Cerebellum (tissue), 4 donors: ENCODE measurements at places on chromosomes 1 and 21.

DNA sequence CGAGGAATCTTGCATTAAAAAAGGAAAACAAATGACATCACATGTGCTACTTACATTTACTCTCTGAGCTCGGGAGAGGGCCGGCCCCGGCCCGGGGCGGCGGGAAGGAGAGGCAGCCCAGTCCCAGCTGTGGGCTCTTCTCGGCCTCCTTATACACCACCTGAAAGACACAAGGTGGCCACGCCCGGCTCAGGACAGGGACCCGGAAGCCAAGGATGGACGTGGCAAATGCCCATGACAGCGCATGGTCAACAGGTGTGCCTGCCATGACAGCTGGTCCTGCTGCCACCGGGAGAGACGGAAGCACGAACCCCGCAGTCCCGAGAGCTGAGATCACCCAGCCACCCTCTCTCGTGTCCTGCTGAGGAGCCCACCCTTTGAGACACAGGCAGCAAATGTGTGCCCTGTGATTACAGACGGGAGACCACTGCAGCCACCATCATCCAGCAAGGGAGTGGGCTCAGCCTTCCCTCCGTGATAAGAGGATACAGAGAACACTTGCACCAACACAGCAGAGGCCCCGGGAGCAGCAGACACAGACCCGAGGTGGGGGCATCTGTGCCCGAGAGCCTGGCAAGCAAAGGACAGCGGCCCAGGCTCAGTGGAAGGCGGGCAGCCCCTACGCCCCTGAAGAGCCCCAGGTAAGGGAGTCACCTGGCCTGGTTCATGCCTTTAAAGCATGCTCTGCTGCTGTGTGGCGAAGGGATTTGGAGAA is 8.7 kb downstream of the TPRG1L start:
- no peak for DNase-seq

DNA sequence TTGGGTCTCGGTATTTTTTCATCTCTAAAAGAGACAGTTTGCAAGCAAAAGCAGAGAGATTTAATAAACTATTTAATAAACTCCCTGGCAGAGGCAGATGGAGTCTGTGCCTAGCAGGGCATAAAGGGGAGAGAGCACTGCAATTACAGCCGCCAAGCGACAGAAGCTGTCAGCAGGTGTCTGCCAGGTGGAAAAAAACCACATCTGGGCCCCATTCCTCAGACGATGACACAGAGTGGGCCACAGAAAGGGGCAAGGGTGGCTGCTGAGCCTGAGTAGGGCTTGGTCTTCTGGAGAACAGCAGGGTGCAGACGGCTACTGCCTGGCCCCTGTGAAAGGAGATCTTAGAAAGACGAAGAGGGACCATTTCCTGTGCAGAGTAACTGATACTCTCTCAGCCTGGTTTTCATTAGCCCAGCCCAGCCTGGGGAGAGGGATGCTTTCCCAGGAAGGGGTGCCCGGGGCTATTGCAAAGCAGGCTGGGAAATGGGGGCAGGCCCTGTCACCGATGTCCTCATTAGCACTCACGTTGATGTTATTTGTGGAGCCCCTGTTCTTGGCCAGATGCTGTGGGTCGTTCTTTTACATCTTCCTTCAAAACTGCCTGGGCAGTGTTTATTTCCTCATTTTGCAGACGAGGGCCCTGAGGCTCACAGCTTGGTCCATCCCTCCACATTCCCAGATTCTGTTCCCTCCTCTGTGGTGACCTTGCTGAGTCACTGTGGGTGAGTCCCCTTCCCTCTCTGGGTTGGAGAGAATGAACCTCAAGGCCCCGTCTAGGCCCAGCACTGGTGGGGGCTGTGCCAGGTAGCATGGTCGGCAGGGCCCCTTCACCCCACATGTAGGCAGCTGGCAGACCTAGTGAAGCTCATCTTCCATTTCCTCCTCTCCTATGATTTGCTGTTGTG is 472.7 kb downstream of the PTPRU start:
- DNase-seq, result no peak

GRCh38 chr1:115164940-115165705 is 75.8 kb upstream of the TSPAN2 start:
- DNase-seq, result no peak

- no peak for DNase-seq
These were observed 6.4 kb downstream of the TGFB2 start for GRCh38 chr1:218351391-218352074.

- DNase-seq, result no peak
These were observed 129.4 kb downstream of the CD247 start for GRCh38 chr1:167388976-167389375.

- DNase-seq, result no peak
These were observed 8.4 kb downstream of the SYT11 start for GRCh38 chr1:155867766-155868165.

DNA sequence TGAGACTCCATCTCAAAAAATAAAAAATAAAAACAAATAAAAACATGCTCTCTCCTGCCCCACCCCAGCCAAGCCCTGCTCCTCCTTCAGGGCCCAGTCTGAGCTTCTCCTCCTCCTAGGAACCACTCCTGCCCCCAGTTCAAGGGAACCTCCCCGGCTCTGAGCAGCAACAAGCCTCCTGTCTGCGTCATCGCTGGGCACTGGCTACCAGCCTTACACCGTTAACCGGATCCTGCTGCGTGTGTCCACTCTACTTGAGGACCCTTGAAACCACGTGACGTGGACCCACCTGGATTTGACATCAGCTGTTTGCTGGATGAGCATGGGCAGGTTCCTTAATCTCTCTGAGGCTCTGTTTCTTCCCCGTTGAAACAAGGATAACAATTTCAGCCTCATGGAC is 1.6 kb upstream of the TAS1R2 start:
- no peak for DNase-seq

DNA sequence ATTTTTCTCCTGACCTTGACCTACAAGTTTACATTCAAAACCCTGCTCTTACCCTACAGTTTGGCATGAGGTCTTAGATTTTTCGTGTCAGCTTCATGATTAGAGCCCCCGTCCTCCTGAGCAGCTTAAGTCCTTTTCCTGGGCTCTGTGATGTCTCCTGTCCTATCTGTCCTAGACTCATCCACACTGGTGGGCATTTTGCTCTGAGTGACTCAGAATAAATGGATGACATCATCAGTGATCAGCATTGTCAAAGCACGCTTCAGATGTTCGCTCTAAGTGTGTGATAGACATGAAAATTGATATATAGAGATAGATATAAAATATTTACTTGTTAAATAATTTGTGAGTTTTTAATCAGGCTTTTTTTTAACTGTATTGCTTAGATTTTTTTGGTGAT is 21.8 kb downstream of the RGS13 start:
- no peak for DNase-seq

- no peak for DNase-seq
These were observed 13.0 kb downstream of the PRDM16 start for GRCh38 chr1:3082051-3082450.

- no peak for DNase-seq
These were observed 48.7 kb upstream of the GLIS1 start for GRCh38 chr1:53787655-53788054.

GRCh38 chr1:156502391-156502893 is 1.9 kb upstream of the MEF2D start:
- no peak for DNase-seq

GRCh38 chr1:208173749-208174148 is 70.4 kb downstream of the PLXNA2 start:
- DNase-seq, result no peak

DNA sequence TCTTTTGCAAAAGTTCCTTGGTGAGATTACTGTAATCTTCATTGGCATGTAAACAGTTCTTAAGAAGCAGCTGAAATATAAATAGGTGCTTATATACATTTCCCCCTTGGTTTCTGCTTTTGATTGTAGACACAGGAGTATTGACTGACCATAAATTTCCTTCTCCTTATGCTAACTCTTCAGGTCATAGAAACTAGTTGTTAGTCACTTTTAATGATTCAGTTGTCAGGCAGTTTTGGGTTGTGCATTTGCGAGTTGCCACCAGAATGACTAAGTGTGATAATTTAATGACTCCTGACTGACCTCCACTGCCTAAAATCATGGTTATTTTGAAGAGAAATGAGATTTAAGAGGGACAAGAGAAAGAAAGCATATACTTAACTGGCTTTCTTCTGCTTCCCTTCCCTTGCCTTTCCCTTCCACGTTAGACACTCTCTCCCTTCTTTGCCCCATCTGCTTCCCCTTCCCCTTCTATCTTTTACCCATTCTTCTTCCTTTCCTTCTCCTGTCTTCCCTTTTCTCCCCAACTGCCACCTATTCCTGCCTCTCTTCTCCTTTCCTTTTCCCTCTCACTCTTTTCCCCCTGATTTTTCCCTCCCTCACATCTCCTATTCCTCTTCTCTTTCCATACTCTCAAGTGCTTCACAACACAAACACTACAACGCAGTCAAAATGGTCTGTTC is 12.3 kb downstream of the ZMPSTE24 start:
- DNase-seq, result no peak

DNA sequence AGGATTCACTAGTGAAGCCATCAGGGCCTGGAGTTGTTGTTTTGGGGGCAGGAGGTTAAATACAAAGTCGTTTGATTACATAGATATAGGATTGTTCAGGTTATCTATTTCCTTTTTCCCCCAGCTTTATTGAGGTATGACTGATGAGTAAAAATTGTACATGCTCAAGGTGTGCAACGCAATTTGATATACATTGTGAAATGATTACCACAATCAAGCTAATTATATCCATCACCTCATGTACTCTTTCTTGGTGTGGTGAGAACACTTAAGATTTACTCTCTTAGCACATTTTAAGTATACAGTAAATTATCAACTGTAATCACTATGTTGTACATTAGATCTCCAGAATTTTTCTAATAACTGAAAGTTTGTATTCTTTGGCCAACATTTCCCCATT is 6.0 kb downstream of the FGGY start:
- DNase-seq, result no peak

GRCh38 chr1:55035904-55036303 is 3.4 kb upstream of the PCSK9 start:
- no peak for DNase-seq

DNA sequence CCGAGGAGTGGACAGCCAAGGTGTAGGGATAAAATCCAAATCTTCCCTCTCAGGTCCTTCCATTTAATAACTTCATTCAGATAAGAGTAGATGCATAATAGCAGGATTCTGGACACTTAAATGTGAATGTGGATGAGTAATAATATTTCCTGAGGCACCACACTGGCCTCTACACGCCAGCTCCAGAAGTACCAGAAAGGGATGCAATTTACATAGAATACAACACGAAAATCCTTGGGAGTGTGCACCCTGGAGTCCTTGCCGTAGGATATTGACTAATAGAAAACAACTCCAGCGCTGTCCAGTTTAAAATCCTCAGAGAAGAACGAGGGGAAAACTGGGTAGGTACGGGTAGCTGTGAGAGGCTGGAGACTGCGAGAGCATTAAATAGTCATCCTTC is 6.9 kb downstream of the PLXNA2 start:
- no peak for DNase-seq

- DNase-seq, result no peak
These were observed 94.4 kb downstream of the BARHL2 start for GRCh38 chr1:90622666-90623065.
